Gastrocnemius medialis (tissue), 4 donors: ENCODE measurements at places on chromosomes 6 and 20. TPM values are rescaled to one million over a fixed set of nuclear protein-coding genes. Genes with fewer than 3 reads are reported as not detected.

The PPIL6 gene
- total RNA-seq = 2.9 TPM

The ADGRG6 gene
- total RNA-seq = 4.5 TPM

The DCBLD1 gene
- total RNA-seq = 8.1 TPM

The PREX1 gene
- total RNA-seq = 9.9 TPM

The STMND1 gene
- not detected for total RNA-seq

The BFSP1 gene
- total RNA-seq = 0.18 TPM

The MYB gene
- 0.15 TPM for total RNA-seq

The STX11 gene
- 4.2 TPM for total RNA-seq

The ZSCAN23 gene
- not detected for total RNA-seq

The WFDC10A gene
- total RNA-seq = not detected

The BPIFA1 gene
- total RNA-seq = not detected
